ENCODE measurements at places on chromosomes 7 and 10.
A peak's percentile ranks its signal among the peaks of the same experiment; 100 is the strongest.

GRCh38 chr10:68562661-68563570 is 2.8 kb downstream of the TET1 start:
- peak; percentile 53 for DNase-seq

DNA sequence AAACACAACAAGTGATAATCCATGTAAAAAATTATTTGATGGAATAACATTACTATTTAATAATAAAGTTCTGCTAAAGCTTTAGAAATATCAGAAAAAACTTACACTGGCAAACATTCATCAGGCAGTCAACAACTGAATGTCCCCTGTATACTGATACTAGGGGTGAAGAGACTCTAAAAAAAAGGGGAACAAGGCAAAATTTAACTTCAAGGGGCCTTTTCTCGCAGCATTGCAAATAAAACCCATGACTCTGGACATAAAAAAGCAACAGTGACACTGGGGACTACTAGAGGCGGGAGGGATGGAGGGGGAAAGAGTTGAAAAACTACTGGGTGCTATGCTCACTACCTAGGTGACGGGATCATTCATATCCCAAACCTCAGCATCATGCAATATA is 5.8 kb upstream of the IFRD1 start:
- no peak for DNase-seq

GRCh38 chr10:87931836-87932230 is 68.4 kb downstream of the PTEN start:
- DNase-seq, result no peak

GRCh38 chr10:22505911-22506685 is 160.8 kb downstream of the SPAG6 start:
- DNase-seq, result no peak

DNA sequence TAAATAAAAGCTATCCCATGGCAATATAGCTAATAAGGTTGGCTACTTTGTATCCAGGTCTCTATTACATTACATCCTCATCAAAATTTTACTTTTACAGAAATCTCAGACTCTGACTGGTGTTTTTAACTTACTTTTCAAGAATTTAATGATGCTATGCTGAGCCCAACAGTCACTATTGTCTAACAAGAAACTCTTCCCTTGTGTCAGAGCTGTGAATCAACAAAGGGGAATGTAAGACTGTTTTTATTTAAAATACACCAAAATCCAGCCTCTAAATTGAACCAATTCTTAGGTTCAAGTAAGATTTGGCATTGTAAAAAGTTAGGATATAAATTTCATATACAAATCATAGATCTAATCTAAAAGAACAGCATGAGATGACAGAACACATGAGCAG is 7.0 kb downstream of the RTKN2 start:
- no peak for DNase-seq

- DNase-seq, result no peak
These were observed 368.7 kb downstream of the AUTS2 start for GRCh38 chr7:69966766-69967591.

DNA sequence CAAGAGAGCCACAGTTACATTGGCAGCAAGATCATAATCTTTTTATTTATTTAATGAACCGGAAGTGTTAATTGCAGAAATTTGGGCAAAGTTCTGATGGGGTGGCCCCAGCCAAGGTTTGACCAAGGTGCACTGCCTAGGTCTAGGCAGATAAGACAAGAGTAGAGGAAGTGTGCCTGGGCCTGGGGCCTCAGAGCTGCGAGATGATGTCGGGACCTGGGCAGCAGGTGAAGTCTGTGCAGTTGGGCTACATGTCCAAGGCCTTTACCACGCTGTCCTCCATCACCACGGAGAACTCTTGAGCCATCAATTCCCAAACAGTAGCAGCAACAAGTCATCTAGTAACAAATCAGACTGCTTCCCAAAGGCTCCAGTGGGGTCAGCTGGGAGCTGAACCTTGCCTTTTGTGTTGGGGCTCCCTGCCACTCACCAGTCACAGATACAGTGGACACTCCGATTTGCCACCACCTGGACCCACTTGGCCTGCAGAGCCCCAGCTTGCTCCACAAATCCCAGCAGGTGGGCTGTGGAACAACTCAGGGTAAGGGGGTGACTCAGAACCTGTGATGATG is 52.5 kb upstream of the COMTD1 start:
- no peak for DNase-seq

DNA sequence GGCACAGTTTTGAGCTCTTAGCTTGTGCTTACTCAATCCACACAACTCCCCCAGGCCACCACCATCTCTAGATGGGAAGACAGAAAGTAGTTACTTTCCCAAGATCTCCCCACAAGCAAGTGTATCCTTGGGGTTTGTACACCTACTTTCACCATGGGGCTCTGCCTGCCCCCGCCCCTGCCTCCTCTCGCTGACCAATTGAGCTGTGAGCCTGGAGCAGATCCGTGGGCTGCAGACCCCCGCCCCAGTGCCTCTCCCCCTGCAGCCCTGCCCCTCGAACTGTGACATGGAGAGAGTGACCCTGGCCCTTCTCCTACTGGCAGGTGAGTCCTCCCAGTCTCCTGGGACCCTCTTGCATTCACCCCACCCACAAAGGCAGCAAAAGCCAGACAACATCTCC is 2.0 kb downstream of the FXYD4 start:
- no peak for DNase-seq

- no peak for DNase-seq
These were observed 26.1 kb upstream of the GRID1 start for GRCh38 chr10:86392723-86393094.

GRCh38 chr7:877312-878232 is 1.2 kb downstream of the GET4 start:
- no peak for DNase-seq

- no peak for DNase-seq
These were observed 54.4 kb downstream of the ZNF277 start for GRCh38 chr7:112260911-112261310.

- no peak for DNase-seq
These were observed 295.3 kb upstream of the COBL start for GRCh38 chr7:51611937-51612336.

GRCh38 chr7:10770176-10770575 is 203.5 kb upstream of the PHF14 start:
- DNase-seq, result no peak

GRCh38 chr7:151150388-151150787 is 17.1 kb downstream of the GBX1 start:
- no peak for DNase-seq

- no peak for DNase-seq
These were observed 91.8 kb downstream of the SEPTIN14 start for GRCh38 chr7:55770778-55771177.

DNA sequence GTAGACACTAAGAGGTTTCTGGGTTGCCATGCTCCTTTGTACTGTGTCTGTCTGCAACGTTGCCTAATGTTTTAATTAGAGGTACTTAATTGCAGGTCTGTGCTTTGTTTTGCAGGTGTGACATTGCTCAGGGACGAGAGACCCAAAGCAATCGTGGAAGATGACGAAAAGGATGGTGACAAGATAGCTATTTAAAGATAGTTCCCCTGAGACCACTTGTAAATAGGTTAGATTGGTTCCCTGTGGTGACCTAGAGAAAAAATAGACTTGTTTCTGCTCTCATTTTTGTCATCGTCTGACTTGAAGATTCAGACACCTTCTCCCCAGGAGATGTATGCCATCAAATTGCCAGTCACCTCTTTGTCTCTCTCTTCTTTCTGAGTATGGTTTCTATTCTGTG is 20.1 kb downstream of the PPP1R17 start:
- DNase-seq, result no peak

- DNase-seq, result no peak
These were observed 18.9 kb upstream of the UNC5B start for GRCh38 chr10:71193516-71193915.

DNA sequence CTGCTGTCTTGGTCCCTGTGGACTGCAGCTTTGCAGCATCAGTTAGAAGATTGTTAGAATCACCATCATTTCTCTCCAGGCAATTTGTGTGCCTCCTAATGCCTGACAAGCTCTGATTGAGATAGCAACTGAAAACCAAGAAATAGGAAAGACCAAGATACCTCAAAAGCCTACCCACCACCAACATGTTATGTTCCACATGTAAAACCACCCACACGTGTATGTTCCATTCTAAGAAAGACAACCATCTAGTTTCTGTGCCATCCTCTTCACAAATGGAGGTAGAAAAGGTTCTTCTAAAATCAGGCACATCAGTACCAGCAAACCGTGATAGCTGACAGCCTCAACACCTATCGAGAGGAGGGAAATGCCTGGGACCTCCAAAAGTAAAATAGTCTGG is 46.9 kb downstream of the TASOR2 start:
- DNase-seq, result no peak

- DNase-seq, result no peak
These were observed 88.4 kb upstream of the LANCL2 start for GRCh38 chr7:55276572-55277295.

- DNase-seq, result no peak
These were observed 50.6 kb upstream of the FAM204A start for GRCh38 chr10:118392761-118393160.

- no peak for DNase-seq
These were observed 182.2 kb downstream of the WDR11 start for GRCh38 chr10:121033366-121033765.

- no peak for DNase-seq
These were observed 286.3 kb downstream of the FGFR2 start for GRCh38 chr10:121311812-121312443.

DNA sequence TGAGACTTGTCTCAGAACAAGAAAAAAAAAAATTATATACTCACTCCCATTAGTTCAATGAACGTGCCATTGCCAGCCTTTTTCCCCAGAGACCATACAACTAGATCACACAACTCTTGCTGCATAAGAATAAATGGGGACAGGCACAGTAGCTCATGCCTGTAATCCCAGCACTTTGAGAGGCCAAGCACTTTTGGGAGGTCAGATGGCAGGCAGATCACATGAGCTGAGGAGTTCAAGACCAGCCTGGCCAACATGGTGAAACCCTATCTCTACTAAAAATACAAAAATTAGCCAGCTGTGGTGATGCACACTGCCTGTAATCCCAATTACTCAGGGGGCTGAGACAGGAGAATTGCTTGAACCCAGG is 13.6 kb downstream of the PDLIM1 start:
- DNase-seq, result no peak

DNA sequence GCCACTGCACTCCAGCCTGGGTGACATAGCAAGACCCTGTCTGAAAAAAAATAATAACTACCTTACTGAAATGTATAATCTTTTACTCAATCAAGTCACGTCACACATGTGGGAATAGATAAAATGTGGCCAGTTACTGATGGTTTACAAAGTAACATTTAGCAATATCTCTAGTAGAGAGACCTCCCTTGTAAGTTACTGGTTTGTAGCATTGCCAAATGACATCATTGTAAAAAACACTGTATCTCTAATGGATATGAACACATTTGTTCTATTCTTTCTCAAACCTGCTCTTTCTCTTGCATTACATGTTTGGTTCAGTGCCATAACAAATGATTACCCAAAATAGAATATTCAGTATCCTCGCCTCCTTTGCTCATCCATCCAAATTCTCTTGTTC is 18.8 kb downstream of the TET1 start:
- DNase-seq, result no peak

DNA sequence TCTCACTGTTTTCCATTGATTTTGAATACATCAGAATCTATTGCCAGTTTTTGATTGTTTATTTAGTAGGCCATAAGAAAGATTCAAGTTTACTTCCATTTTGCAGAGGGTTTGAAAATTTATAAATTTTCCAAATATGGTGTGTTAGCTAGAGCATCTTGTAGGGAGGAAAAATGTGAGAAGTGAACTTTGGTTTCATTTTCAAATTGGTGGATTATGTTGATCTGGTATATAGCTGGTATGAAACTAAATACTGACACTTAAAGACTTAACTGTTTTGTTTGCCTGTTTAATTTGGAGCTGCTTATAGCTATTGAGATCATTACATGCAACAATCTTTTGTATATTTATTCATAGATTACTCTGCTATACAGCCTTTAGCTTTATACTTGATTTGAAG is 108.1 kb downstream of the ADAM22 start:
- no peak for DNase-seq

GRCh38 chr10:29486433-29486832 is 148.3 kb downstream of the SVIL start:
- DNase-seq, result no peak

DNA sequence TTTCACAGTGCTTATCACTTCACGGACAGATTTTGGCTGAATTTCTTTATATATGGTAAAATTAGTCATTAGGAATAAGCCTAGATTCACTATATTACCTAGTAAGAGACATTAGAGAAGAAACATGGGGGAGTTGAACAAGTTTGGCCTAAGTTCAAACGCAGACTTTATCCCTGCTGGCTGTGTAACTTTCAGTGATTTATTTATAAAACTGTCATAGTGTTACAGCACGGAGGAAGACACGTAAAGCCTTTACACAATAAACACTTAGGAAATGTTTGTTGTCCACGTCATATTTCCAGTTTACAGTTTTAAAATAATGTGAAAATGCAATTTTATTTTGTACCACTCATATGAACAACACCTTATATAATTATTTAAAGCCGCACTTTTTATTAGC is 661.5 kb downstream of the MAGI2 start:
- DNase-seq, result no peak

GRCh38 chr10:69573056-69573806 is at the start of gene NEUROG3:
Gene NEUROG3, minus strand, starts transcription at chr10:69573422. Its CDS starts 379 bp downstream, at chr10:69573043.
- DNase-seq, result no peak

GRCh38 chr10:75438275-75438674 is 6.9 kb downstream of the LRMDA start:
- DNase-seq, result no peak

DNA sequence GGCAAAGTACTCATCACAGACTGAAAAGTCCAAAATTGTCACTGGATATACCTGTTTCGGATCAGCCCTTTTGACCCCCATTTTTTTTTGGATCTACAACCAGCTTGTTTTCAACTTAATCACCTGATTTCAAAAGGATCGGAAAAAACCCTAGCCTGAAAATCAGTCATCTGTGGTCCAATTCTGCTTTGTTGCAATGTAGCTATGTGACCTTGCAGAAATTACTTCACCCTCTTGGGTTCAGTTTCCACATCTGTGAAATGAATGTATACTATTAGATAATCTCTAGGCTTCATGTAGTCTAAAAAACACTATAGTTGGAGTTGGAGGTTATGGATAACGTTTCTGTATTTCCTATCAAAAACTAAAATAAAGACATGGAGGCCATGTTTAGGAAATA is 37.1 kb downstream of the STEAP4 start:
- DNase-seq, result no peak

- no peak for DNase-seq
These were observed 83.5 kb upstream of the NPY start for GRCh38 chr7:24200407-24200966.

DNA sequence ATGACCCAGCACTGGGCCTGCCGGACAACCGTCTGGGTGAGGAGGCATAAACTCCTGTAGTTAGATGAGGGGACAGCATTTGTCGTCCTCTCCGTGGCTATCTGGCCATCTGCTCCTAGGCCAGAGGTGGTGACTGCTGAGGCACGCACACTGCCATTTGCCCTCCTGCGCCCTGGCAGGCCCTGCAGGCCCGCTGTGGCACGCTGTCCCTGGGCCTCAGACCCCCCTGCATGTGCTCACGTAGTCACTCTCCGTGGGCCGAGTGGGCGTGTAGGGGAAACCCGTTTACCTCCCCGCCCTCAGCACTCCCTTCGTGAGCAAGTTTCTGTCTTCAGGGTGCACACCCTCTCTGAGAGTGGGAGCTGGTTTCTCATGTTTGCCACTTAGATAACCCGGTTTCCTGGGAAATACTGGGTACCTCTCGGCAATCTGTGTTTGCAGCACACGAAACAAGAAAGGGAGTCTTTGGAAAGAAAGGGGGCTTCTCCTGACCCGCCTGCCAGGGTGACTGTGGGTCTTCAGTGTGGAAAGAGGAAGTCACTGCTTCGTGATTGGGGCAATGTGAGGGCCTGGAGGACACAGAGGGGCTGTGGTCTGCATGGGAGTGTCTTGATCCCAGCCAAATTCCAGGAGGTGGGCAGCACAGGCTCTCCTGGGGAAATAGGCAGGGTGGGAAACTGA is 10.8 kb downstream of the ADAMTS14 start:
- no peak for DNase-seq

All from NCI-H510A treated with DMSO at 0.1 percent for 48 hours (cell line).